NCI-H2029 treated with DMSO at 0.1 percent for 48 hours (cell line): ENCODE measurements at places on chromosomes 3 and 15.

DNA sequence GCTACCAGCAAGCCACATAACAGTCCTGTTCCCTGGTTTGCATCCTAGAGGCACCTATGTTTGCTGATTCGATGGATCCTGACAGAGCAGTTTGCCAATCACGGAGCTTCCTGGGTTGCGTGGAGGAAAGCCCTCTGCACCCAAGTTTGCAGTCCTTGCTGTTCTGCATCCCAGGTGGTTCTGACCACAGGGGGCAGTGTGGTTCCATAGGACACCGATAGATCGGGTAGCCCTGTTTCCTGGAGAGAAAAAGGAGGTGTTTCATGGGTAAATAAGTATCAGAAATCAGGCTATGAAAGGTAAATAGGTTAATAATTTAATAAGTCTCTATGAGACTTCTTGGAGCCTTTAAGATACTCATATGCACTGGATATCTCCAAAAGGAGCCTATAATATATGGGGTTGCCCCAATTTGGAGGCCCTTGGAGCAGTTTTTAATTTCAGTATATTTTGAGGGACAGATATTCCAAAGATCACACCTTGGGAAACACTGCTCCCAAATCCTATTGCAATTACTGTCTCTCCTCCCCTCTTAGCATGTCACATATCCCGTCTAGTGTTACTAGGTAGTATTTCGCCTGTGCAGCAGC, 194.6 kb upstream of the TPM1 start:
- DNase-seq = no peak

DNA sequence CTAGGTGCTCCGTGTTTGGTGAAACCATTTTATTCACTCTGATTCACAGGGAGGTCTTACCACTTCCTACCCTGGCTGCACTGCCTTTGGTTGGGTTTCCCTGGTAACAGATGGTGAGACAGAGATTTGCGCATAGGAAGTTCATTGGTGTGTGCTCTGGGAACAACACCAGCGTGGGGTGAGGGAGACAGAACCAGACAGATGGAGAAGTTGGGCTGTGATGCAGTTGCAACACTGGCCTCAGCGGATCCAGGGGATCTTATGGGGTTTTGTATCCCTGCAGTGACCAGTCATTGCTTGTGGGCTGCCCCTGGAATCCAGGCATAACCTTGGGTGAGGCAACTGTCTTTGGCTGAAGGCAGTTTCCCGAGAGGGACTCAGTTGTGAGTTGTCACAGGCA, 12.5 kb upstream of the IL16 start:
- DNase-seq = no peak

GRCh38 chr15:94370206-94370935, 139.0 kb downstream of the MCTP2 start:
- DNase-seq = no peak

- no peak for DNase-seq
Observed at GRCh38 chr15:27218426-27218825, 247.4 kb downstream of the GABRG3 start.

DNA sequence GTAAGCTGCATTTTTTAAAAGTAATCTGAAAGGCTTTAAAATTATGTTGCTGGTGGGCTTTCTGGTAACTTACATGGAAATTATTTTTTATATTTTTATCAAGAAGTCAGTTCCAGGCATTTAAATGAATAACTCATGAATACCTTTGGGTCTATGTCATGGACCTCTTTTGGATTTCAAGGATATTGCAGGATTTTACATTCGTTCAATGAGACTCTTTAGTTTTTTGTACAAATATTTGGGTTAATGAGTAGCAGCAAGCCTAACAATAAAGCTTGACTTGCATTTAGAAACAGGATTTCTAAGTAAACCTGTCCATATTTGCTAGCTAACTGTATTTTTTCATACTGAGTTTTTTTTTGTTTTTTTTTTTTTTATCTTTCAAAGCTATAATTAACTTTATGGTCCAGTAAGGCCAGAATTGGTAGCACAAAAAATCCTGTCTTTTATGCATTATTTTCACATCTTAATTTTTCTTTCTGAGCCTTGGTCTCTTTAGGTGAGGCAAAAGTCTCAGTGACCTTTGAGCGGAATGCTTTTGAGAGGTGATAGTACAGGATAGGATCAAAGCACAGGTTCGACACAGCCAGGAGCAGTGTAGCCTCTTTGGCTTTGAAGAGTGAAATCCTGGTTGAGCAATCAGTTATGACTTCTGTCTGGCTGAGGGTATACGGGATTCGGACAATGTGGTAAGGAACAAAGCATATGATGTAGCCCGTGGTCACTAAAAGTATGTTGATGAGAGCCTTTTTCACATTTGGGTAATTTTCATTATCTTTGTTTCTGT, 4.8 kb downstream of the GPR171 start:
- no peak for DNase-seq

DNA sequence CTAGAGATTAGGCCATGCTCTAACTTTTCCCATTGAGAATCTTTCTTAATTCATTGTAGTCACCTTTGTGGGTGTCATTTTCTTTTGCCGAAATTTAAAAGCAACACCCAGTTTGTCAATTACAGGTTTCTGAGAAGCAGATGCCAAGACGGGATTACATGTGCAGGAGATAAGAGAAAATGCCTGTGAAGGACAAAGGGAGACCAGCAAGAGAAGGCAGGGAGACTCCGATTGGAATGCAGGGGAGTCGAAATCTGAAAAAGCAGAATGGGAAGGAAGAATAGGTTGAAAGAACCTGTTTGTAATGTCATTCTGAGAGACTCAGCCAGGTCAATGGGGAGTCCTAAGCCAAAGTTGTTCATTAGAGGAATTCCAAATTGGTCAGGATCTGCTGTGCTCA, 3.6 kb upstream of the DPH6 start:
- DNase-seq = no peak
